ENCODE measurements at places on chromosomes 5 and 9.

DNA sequence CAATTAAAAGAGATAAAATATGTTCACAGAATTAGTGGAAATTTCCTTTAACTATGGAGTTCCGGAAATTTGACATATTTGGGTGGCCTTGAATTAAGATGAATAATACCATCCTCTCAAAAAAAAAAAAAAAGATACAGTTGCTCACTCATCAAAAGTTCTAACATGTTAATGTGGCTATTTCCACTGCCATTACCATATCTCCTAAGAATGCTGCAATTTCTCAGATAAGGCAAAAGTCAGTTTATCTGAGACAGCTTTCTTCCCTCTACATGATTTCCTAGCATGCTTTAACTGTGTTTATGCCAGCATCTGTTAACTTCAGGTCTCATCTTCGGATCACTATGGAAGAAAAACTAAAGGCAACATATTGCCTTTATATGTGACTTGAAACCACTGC, 2.6 kb downstream of the FASTKD3 start:
- DNase-seq = no peak

DNA sequence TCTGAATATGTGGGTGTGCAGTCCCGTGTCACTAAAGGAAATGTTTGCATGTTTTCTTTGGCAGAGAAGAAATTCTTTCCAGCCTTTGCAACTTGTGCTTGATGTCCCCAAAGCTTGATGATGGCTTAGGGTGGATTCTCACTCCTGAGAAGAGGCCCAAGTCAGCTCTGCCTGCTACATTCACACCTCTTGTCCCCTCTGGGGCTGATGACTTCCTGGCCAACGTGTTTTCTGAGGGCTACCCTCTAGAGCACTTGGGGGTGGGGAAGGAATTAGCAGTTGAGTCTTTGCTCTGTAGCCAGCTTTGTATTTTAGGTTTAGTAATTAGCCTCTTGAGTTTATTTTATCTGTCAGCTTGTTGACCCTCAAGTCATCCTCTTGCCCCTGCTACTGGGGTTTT, 19.7 kb downstream of the CYSTM1 start:
- no peak for DNase-seq

DNA sequence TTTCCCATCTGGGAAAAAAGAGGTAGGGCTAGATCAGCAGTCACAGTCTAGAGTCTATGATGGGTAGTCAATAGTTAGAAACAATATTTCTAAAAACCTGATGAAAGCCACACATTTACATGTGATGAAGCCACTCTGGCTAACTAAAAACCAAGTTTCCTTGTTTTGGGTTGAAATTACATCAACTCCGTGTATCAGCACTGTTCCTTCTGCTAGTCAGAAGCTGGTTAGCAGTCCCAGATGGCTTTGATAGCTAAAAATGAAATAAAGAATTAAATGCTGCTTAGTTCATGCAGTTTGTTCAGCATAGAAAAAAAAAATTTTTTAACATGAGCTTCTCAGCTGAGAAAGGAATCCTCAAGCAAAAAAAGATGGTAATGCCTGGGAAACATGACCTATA, 136.7 kb downstream of the FAM114A2 start:
- DNase-seq = no peak

GRCh38 chr9:137491735-137492432, 32.8 kb upstream of the NSMF start:
- DNase-seq = no peak

DNA sequence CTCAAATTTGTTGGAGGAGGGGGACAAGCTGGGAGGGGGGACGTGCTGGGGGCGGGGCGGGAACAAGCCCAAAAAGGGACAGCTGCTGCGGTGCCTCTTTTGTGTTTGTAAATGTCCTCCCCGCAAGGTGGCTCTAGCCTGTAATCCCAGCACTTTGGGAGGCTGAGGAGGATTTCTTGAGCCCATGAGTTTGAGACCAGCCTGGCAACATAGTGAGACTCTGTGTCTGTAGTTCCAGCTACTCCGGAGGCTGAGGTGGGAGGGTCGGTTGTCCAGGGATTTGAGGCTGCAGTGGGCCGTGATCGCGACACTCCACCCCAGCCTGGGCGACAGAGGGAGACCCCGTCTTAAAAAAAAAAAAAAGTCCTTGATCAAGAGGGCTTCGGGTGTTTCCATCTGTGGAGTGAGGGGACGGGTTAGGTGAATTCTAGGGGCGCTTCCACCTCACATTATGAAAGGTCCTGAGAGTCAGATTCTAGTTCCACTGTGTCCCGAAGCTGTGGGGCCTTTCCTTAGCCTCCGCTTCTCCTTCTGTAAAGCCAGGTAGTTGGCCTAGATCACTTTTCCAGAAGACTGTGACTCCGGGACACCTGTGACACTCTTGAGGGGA, 779 bp upstream of the CTNNA1 start:
- DNase-seq = peak; percentile 72

- DNase-seq = no peak
Observed at GRCh38 chr5:4921929-4922328, 218.2 kb upstream of the ADAMTS16 start.

DNA sequence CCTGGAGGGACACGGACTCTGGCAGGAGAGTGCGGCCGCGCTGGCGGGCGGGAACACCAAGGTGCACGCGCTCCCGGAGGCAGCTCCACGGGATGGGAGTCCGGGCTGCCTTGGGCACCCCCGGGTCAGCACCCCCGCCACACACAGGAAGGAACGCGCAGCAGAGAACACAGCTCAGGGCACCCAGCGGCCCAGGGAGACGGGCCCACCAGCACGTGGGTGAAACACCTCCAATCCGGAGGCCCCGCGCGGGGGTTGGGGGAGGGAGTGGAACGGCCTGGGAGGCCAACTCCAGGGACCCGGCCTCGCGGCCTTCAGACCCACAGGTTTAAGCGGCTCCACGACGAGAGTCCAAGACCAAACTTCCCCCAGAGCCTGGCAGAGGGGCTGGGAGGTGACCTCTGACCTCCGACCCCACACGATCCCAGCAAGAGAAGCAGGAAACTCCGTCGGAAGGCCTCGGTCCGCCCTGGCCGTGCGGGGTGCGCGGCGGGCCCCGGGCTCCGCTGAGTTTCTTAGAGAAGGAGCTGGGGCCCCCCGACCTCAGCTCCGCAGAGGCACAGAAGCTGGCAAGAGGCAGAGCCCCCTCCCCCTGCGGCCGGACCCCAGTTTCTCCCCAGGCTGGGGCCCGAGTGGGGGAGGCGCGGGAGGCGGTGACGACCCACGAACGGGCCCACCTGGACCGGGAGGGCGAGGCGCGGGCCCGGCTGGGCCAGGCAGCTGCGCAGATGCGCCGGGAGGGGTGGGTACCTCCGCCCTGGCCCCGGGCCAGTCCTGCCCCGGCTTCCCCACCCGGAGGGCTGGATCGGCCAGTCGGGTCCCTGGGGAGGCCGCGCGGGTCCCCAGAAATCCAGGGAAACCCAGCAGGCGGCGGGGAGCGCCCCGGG, 851 bp downstream of the NACC2 start:
- DNase-seq = no peak

DNA sequence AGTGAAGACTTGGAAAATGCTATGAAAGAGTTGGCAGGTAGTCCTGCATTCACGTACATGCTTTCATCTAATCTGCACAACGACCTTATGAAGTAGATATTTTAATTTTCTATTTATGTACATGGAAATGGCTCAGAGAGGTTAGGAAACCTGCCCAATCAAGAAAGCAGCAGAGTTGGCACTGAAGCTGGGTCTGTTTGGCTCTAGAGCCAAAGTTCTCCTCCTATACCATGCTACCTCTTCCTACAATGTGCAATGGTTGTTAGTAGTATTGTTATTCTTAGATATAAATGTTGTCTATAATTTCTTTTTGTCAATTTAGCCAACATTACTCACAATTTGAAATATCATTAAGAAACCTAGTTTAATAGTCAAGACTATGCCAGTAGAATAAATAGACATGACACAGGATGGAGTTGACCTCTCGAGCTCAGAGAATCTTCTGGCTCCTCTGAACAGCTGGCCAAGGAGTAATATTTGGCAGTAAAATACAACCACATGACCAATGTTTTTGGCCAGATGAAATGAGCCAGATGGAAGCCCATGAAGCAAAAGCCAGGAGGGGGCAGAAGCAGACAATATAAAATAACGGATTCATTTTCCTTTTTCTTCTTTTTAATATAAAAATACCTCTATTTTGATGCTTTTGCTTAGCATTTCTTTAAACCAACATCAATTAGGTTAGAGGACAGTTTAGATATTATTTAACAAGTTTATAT, 542.3 kb downstream of the PDE4D start:
- DNase-seq = no peak

- DNase-seq = peak; percentile 37
Observed at GRCh38 chr5:126826619-126827215, 49.8 kb downstream of the LMNB1 start.

- DNase-seq = no peak
Observed at GRCh38 chr9:95437559-95437958, 79.2 kb downstream of the PTCH1 start.

DNA sequence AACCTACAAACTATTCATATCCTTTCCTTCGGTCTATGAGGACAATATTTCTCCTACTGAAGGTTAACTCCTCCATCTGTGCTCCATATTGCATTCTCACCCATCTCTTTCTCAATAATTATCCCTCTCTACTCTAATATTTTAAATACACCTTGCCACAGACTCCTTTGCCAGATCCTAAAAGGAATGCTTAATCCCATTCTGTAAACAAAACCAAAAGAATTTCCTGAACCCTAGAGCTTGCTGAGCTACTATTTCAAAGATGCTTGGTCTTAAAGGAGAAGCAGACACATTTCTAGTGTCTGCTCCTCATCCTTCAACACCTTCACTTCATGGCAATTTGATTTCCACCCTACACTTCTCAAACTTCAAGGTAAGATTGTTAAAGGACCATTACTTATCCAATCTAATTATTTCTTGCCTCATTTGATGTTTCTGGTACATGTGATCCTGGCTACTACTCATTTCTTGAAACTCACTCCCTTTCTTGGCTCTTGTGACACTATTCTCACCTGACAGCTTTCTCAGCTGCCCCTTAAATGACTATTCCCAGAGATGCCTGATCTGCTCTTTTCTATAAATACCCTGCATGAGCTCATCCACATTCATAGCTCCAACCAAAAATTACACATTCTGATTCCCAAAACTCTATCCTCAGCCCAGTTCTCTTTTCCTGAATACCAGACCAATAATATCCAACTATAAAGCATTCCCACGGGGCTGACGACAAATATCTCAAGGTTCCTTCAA, 20.2 kb downstream of the HOMER1 start:
- peak; percentile 38 for DNase-seq

DNA sequence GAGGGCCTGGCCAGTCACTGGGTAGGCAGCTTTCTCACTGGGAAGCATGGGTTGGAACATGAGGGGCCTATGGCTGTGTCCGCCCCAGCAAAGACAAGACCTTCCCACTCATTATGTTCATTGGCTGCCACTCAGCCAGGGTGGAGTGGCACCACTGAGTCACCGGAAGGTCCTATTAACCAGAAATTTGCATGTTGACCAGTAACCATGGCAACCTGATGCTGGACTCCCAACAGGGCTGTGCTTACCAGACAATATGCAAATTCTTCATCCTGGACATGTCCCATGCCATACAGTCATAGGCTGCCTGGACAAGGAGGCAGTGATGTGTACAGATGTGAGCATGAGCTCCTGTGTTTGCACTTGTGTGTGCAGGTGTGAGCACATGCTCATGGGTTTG, 66.7 kb downstream of the PSD2 start:
- no peak for DNase-seq

GRCh38 chr5:36896476-36896875, 19.9 kb downstream of the NIPBL start:
- DNase-seq = no peak

DNA sequence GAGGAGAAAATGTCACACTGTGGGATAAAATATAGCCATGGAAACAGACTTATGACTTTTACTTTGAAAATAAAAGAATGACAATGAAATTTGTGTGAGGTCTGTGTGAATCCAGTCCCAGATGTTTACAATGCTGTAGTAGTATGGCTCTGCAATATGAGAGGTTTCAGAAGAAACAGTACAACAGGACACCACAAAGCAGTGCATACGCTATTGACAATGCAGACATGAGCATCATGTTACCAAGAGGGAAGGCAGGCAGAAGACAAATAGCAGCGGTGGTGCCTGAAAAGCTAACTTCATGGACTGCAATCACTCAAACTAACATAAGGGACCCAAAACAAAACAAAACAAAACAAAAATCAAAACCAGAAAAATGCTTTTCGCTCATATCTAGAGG, 1.8 kb downstream of the FGF10 start:
- DNase-seq = peak; percentile 15

DNA sequence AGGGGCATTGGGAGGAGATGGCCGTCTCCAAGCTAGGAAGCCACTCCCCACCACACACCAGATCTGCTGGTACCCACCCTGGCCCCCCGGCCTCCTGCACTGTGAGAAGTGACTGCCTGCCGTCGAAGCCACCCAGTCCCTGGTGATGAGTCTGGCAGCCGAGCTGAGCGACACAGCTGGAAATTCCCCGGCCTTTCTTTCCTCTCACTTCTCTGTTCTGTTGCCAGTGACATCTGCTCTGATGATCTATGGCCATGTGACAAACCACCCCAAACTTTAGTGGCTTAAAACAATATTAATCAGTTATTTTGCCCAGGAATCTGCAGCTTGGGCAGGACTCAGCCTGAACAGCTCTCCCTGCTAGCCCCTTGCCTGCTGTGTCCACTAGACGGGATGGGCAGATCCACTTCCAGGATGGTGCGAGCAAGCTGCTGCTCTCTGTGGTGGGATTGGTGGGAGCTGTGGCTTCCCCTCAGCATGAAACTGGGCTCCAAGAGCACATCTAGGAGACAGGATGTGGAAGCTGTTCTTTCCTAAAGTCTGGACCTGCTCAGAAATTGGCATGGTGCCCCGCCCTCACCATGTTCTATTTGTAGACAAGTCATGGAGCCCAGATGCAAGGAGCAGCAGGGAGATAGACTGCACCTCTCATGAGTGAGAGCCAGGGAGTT, 211.2 kb downstream of the GADD45G start:
- DNase-seq = no peak

All from GM23338 (cell line).